GM03348 (cell line): ENCODE measurements at places on chromosomes 16 and 17.

GRCh38 chr16:20674684-20675487 is 22.6 kb downstream of the ACSM1 start:
- DNase-seq = no peak

DNA sequence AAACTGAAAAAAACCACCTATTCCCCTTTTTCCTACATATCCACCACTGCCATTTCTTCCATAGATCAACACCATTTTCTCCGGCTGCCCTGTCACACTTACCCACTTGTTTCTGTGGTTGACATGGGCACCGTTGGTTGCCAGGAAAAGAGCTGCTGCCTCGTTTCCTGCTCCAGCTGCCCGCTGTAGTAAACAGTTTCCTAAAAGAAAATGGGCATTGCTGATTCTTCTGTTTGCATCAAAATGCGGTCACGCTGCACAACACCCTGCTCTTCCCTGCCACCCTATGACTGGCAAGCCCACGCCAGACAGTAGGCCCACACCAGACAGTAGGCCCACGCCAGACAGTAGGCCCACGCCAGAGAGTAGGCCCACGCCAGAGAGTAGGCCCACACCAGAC is 46.3 kb downstream of the CYB5D2 start:
- DNase-seq = no peak

GRCh38 chr16:65083164-65083857 is 38.6 kb downstream of the CDH11 start:
- no peak for DNase-seq

- DNase-seq = no peak
These were observed 40.8 kb upstream of the MEAK7 start for GRCh38 chr16:84545114-84545737.

DNA sequence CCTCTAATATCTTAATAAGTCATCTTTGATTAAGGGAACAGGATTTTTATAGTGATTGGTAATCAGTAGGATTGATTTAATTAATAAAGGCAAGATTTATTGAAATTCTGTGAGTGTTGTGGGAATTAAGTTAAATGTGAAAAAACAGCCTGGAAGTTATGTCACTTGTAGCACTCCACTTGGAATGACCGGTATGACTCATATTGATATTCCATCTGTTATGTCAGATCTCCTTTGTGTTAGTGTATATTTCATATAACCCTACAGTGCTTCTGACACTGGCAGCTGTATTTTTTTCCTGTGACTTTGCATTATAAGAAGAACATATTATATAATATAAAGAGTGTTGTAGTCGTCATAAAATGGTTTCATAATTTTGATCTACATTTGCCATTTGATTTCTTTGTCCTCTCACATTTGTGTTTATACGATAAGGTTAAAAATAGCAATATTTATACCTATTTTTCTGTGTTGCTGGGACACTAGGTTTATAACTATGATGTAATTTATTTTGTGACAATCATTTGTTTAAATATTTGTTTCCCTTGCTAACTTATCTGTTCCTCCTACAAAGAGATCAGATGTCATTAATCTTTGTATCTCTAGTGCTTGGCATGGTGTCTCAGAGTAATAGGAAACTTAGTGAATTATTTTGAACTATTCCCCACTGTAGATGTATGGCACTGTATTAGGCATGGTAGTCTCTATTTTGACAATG is 249.0 kb downstream of the BCAS3 start:
- no peak for DNase-seq

- no peak for DNase-seq
These were observed 33.3 kb upstream of the DLX4 start for GRCh38 chr17:49935526-49936210.

- DNase-seq = peak; percentile 61
These were observed 5.7 kb downstream of the MATCAP1 start for GRCh38 chr16:67177743-67178699.

- no peak for DNase-seq
These were observed 5.3 kb upstream of the NTN3 start for GRCh38 chr16:2465653-2466415.

- no peak for DNase-seq
These were observed 3.6 kb downstream of the STAC2 start for GRCh38 chr17:39222151-39222550.
